NCI-H2081 treated with DMSO at 0.1 percent for 48 hours (cell line): ENCODE measurements at places on chromosomes 2 and 18.

DNA sequence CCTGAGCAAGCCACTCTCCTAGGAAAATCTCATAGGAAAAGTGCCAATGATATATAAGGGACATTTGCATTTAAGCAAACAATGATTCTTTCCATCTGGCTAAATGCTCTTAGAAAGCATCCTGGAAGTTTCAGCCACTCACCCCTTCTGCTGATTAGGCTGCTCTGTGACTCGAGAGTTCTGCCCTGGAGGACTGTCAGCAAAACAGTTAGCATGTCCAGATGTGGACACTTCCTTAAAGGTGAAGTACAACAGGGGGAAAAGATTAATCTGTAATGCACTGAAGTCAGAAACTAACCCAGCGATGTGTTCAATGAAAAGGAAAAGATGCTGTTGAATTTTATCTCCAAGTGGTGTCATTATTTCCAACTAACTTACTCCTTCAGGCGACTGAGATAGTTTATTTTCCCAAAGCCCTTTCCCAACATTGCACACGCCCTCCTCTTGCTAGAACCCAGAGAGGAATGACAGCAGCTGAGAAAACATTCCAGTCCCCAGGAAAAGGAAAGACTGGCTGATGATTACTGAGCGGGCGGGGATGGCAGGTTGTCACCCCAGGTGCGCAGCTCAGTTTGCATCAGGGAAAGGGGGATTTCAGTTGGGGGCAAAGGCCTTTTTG lies 214.0 kb downstream of the SS18 start:
- DNase-seq: no peak

DNA sequence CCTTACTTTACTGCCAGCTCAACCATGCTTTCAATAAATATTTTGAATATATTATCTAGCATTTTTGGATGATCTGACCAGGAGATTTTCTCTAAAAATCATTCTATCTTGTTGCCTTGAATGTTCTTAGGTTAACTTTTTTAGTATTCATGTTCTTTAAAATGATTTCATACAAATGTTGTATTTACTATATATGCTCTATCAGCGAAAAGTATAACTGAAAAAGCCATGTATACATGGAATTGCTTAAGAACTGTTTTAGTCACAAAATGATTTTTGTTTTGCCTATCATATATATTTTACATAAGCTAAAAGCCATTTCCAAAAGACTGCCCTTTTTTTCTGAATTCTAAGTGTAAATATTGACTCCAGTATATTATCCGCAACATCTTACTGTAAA lies 213.9 kb downstream of the WDPCP start:
- DNase-seq: no peak

GRCh38 chr2:169684135-169684565 lies 10.1 kb downstream of the CFAP210 start:
- DNase-seq: no peak

DNA sequence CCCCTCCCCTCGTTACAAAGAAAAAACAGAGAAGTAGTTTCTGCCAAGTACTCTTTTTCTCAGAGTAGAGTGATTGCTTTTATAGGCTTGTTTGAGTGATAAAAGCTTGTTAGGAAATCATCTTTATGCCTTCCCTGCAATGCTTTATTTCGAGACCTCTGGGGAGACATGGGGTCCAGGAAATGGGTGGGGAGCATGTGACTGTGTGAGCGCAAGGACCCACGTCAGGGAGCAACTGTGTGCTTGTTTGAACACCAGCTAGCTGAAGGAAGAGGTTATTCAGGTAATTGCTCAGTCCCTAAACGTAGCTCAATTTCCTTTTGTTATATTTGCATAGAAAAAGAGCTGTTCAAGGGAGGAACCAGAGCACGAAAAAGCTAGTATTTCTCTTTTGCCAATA lies 187.3 kb downstream of the FAM210A start:
- no peak for DNase-seq

DNA sequence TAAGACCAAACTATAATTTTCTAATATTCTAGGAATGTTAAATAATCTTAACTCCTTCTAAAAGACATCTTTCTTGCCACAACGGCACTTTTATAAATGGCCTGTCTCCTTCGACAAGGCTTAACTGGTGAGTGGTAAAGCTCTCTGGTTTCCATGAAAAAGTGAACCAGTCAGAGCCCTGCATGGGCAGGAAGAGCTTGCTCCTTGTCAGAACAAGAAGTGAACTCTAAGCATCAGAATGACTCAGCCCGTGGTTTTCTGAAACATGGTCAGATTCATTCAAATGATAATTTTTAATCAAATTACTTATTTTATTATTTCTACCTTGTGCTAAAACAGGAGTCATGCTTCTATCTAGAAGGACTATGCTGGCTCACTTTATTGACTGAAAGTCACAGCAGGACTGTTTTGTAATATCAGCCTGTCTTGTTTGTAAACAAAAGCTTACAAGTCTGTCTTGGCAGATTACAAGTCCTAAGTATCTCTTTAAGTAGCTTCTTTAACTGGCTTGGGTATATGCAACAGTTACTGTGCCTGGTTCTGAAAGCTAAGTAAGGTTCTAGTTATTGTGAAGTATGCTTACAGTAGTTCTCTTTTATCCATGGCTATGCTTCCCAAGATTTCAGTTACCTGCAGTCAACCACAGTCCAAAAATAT lies 245.4 kb downstream of the NAPG start:
- no peak for DNase-seq

DNA sequence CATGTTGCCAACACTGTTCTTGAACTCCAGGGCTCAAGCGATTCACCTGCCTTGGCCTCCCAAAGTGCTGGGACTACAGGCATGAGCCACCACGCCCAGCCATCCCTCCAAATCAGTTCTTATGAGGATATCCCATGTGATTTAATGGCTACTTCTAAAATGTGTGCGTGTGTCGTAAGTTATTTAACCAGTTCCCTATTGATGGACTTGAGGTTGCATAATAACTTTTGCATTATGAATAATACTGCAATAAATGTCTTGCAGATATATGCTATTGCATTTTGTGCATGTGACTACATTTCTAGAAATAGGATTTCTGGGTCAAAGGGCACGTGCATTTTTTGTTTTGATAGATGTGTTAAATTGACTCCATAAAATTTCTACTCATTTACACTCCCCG lies 19.0 kb downstream of the DIPK1C start:
- DNase-seq: no peak

DNA sequence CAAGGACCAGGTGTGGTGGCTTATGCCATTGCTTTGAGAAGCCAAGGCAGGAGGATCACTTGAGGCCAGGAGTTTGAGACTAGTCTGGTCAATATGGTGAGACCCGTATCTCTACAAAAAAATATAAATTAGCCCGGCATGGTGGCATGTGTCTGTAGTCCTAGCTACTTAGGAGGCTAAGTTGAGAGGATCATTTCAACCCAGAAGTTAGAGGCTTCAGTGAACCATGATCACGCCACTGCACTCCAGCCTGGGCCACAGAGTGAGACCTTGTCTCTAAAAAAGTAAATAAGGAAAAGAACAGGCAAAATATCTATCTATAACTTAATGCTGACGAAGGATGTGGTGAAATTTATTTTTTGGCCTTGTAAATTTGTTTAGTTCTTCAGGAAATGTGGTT lies 78.1 kb downstream of the UGGT1 start:
- DNase-seq: no peak

GRCh38 chr2:98759827-98760625 lies 29.1 kb upstream of the MGAT4A start:
- DNase-seq: no peak

- no peak for DNase-seq
Measured at GRCh38 chr2:224887141-224887540, 155.1 kb downstream of the DOCK10 start.

- DNase-seq: no peak
Measured at GRCh38 chr2:12498704-12499103, 218.0 kb upstream of the TRIB2 start.

DNA sequence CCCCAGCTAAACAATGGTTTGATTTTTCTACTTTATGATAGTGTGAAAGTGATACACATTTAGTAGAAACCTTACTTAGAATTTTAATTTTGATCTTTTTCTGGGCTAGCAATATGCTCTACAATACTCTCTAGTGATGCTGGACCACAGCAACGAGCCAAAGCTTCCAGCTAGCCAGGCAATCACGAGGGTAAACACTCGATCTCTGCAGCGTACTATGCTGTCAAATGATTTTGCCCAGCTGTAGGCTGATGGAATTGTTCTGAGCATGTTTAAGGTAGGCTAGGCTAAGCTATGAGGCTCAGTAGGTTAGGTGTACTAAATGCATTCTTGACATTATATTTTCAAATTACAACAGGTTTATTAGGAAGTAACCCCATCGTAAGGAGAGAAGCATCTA lies 207.5 kb downstream of the LRRTM4 start:
- no peak for DNase-seq

DNA sequence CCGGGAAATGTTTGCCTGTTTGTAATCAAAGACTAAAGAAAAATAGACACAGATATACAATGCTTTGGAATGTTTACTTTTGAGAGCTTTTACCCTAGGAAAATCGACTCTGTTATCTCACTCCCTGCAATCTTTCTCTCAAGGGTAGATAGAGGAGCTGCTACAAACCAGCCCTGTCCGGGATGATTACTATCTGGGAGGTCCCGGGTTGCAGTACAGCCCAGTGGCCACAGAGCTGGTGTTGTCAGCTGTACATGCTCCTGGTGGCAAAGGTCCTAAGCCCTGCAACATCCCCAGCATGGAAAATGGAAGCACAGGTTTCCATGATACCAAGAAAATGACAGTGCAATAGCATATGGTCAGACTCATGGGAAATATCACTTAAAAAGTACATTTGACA lies 570.5 kb upstream of the SOX11 start:
- DNase-seq: no peak

DNA sequence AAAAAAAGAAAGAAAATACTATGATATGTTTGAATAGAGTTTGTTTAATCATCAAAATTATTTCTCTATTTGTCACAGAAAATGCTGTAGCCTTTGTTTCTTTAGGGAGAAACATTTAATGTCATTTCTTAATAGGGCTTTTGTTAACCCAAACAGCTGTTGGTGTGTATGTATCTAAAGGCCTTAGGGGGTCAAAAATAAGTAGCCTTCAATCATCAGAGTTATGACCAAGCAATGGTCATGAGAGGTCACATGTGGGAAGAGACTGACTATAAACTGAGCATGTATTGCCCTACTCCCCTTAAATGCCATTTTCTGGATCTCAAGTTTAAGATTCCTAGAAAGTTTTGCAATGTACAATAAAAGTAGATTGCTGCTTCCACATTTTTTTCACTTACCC lies 22.7 kb downstream of the HNMT start:
- no peak for DNase-seq

- no peak for DNase-seq
Measured at GRCh38 chr2:85705680-85706039, 11.5 kb downstream of the GNLY start.

GRCh38 chr2:238458651-238459050 lies 31.9 kb downstream of the ASB1 start:
- no peak for DNase-seq

DNA sequence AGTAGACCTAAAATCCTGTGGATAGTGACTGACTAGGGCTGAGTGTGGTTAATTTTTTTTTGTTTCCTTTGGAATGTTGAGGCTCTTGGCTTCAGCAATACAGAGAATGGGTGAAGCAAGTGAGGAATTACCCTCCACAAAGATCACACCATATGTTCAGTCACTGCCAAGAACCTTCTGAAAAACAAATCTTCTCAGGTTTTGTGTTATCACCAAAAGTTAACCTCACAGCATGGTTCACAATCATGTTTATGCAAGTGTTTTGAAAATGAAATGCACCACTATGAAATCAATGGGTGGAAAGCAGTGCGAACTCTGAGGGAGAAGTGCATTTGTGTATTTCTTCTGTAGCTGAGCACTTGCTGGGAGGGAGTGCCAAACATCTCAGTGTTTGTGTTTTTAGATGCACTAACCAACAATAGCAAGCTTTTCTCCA lies 44.4 kb downstream of the SPATS2L start:
- DNase-seq: no peak

GRCh38 chr2:100535855-100536254 lies 26.9 kb upstream of the PDCL3 start:
- DNase-seq: no peak

GRCh38 chr2:14256890-14257289 lies 375.6 kb upstream of the LRATD1 start:
- DNase-seq: no peak

GRCh38 chr2:178829981-178830380 lies 22.8 kb upstream of the TTN start:
- no peak for DNase-seq

GRCh38 chr2:10930721-10931516 lies 19.2 kb downstream of the KCNF1 start:
- DNase-seq: no peak

DNA sequence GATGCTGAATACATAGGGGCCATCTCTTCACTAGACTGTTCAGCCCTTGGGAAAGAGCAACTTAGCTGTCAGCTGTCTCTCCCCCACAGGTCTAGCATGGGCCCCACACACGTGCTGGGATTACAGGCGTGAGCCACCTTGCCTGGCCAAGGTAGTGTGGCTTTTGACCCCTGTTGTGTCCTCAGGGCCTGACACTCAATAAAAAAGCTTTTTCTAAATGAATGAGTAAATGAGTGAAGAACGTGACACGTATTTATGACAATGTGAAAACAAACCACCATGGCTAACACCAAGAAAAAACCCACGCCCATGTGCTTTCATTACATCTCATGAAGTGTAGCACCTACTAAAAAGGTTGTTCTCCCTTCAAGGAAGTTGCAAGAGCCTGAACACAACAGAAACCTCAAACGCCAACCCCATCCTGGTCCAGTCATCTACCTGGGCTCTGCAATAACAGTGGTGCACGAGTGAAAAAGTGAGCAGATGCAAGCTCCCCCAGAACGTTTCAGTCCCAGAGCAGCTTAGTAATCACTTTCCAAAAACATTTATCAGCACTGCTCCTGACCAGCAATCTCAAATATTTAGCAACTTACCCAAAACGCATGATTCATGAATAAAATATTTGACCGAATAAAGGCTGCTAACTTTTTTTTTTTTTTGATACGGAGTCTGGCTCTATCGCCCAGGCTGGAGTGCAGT lies 3.4 kb downstream of the WDFY1 start:
- DNase-seq: no peak

DNA sequence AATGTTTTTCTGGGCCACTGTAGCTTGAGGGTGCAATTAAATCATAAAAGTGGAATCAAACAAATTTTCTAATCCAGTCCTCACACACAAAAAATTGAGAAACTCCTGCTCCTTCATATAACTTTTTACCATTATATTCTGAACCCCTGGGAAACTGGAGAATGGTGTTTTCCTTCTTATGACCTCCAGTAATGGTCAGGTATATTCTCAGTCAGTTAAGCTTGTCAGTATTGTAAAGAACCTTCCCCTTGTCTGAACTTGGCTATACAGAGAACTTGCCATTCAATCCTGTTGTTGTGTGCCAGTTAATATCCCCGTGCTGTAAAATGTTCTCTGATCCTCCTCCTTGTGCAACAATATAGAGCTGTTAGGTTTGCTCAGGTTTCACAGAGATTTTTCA lies 39.5 kb downstream of the ZNF804A start:
- no peak for DNase-seq
